ENCODE measurements at places on chromosomes 3 and 15.

- DNase-seq, result no peak
Observed at GRCh38 chr15:44193651-44194322, 1.3 kb downstream of the FRMD5 start.

DNA sequence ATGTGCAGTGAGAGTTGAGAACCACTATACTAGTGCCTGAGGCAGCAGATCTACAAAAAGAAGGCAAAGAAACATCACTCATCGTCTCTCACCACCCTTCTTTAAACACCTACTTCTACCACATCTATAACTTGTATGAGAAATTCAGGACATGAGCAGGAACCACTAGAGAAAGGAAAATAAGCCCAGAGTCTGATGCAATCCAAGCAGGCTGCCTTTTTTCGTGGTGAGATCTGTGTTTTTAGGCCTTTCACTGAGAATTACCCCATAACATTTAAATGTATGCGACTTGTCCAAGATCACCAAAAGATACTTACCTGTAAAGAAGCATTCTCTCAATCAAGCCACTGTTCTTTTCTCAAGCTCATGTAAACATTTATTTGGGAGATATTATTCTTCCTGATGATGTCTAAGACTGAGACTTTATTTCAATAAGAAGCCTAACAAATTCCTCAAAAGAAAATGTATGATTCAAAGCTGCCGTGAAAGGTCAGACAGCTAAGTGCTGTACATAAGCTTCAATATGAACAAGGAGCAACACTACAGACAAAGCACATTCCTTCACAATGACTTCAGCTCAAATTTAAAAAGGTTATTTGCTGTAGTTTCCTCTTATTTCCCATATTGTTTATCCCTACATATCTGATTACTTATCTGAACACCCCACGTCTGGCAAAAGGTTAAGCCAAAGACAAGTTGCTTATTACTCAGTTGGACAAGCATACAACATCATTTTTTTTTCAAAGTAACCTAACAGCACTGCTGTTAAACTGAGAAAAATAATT, 16.5 kb downstream of the SPICE1 start:
- DNase-seq, result no peak

DNA sequence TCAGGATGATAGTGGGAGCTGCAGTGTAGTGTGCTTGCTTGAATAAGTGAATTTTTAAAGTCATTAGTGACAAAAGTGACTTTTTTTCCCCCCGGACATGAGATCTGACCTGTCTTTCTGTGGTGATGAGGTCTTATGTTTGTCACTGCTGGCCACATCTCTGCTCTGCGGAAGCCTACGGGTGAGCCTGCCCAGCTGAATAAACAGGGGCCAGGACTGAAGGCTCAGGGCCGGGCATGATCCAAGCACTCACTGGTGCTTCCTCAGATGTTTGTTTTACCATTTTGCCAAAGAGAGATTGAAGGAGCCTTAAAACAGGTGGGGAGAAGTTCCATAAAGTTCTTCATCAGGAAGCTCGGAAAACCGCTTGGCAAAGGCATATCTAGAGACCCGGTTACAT, 35.0 kb downstream of the RPL39L start:
- DNase-seq, result no peak

GRCh38 chr3:21542656-21543379, 208.2 kb downstream of the ZNF385D start:
- no peak for DNase-seq

GRCh38 chr3:14448756-14449727, 46.6 kb downstream of the SLC6A6 start:
- DNase-seq, result no peak

GRCh38 chr3:23750573-23751210, 55.1 kb upstream of the UBE2E1 start:
- DNase-seq, result no peak

- no peak for DNase-seq
Observed at GRCh38 chr3:154931484-154931883, 148.6 kb upstream of the MME start.

DNA sequence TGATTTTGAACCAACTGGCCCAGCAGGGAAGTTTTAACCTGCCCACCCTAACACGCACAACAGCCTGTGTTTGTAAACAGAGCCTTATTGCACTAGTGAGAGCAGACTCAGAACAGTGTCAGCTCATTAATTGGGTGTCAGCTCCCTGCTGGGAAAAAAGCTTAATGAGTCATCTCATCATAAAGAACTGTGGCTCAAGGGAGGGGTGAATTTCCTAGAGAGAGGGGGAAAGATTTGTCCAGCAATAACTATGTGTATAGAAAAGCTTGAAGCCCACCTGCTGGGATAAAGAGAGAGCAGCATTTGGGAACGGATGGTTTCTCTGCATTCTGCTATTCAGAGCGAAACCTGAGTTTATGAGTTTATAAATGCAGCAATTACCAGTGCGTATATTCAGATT, 48.9 kb upstream of the GMNC start:
- no peak for DNase-seq
